Activated CD4-positive, CD25-positive, alpha-beta regulatory T cell treated with anti-CD3 and anti-CD28 coated beads, Interleukin-2, amount 50 U/mL, for 72 hours (primary cell): ENCODE measurements at places on chromosomes 7 and 10.
A peak's percentile ranks its signal among the peaks of the same experiment; 100 is the strongest.

GRCh38 chr7:50648570-50649169 lies 83.5 kb upstream of the DDC start:
- no peak for DNase-seq

DNA sequence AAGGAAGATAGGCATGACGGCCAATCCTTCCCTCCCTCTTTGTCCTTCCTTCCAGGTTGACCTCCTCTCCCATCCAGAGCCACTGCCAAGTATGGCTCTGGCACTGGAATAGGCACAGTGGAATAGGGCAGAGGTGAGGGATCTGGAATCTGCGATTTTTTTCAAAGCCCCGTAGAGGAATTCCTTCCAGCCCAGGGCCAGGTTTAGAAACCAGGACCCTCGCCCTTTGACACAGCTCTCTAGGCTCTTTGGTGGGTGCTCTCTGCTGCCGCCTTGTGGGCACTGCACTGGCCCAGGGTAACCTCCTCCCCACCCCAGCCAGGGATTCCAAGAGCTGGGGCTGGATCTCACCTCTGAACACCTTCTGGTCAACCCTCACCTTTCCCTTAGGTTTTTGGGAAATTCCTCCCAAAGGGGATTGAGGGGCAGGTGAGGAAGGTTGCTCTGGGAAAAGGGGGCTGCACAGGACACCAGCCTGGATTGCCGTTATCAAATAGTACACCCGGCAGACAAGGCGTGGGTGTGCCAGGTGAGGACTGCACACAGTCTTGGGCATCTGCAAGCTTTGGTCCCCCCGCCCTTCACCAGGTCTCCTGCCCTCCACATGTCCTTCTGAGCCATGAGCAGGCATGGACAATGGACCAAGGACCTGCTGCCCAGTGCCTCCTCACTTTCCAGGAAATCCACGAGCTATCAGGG lies 22.8 kb downstream of the C10orf105 start:
- DNase-seq, result peak; percentile 73

- no peak for DNase-seq
These were observed 108.2 kb downstream of the PIP4K2A start for GRCh38 chr10:22606164-22606614.

DNA sequence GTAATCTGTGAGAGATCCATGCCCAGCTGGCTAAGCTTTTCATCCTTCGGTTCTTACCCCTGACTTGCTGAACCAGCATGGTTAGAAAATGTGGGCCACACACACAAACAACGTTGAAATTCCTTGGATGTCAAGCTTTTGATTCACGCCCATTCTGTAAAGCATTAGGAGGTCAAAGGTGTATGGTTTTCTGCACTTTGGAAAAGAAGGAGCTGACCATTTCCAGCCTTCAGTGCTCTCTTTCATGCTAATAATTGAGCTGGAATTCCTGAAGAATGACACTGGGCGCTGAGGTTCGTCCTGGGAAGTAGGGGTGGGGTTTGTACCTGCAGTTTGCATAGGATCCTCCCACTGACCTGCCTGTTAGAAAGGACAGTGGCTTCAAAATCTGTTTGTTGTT lies 23.1 kb downstream of the KLF6 start:
- no peak for DNase-seq

GRCh38 chr7:18167815-18168214 lies 140.2 kb upstream of the PRPS1L1 start:
- DNase-seq, result no peak

- DNase-seq, result no peak
These were observed 5.5 kb downstream of the IGFBP3 start for GRCh38 chr7:45915606-45916005.

GRCh38 chr7:81533426-81533825 lies 236.4 kb downstream of the HGF start:
- DNase-seq, result no peak

DNA sequence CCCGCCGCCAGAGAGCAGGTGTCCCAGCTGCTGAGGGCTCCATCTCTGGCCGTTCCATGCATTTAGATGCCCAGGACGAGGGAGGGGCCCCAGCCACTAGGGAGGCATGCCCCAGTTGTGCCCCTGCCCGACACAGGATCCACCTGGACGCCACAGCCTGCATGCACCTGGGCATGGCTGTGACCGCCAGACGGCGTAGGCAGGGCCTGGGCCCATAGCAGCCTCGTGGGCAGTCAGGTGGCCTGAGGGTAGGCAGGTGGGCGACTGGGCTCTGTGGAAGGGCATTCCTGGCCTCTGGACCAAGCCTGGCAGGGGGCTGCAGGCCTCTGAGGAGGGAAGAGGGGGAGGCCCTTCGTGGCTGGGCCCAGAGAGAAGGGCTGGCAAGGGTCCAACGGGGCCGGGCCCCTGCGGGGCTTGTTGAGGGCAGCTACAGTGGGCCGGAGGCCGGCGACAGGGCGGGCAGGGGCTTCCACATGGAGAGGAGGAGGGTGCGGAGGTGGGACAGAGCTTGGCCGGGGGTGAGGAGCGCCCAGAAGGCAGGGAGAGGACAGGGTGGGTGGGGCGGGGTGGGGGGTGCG lies 76.0 kb upstream of the NKX6-2 start:
- peak; percentile 19 for DNase-seq

GRCh38 chr10:2207246-2207922 lies 470.1 kb upstream of the ADARB2 start:
- DNase-seq, result no peak

DNA sequence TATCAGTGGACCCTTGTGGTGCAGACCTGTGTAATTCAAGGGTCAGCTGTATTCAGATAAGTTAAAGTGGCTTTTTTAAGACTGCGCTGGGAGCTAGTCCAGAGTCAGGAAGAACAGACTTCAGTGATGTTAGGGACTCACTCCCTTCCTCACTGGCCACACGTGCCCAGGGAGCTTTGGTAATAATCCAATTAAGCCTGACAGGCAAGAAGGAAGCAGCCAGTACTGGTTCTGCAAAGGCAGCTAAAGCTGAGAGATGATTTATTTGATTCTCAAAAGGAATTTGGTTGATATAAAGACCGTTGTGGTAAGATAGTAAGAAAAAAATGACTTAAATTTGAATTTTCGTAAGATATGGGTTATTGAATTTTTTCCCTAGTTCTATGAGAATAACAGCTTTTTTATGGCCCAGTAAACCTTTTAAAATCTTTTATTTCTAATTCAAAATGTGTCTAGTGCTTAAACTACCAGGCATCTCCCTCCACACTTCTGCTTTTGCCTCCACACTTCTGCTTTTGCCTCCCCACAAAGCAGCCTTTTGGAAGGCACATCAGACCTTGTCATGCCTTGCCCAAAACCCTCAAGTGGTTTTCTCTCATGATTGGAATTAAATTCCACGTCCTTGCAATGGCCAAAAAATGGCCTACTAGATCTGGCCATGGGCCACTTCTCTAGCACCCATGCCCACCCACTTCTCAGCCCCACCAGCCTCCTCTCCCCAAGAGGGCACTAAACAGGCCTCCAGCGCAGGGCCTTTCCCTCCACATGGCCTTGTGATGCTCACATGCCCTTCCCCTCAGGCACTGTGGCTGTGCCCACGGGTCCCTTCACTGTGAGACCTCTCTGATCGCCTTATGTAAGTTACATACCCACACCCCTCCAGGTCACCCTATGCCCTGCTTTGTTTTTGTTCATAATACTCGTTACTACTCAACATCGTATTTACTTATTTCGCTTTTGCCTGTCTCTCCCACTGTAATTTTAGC lies 92.5 kb downstream of the POU6F2 start:
- no peak for DNase-seq

DNA sequence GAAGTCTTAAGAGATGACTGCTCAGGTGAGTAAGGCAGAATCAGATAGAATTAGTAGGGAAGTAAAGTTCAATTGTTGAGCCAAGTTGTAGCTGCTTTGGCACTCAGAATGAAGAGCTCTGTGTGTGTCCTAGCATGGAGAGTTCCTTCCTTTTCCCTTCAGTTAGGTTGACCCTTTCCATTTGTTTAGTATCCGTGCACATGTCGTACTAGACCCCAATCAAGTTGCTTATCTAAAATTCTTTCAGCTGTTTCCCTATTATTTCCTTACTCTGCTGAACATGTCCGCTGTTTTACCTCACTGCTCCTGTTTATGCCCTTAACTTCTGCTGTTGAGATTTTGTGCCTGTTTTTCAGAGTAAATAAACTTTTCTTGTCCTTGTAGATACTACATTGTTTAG lies 13.3 kb downstream of the ZNF655 start:
- DNase-seq, result no peak

GRCh38 chr7:106814887-106815286 lies 50.2 kb upstream of the PIK3CG start:
- DNase-seq, result no peak

DNA sequence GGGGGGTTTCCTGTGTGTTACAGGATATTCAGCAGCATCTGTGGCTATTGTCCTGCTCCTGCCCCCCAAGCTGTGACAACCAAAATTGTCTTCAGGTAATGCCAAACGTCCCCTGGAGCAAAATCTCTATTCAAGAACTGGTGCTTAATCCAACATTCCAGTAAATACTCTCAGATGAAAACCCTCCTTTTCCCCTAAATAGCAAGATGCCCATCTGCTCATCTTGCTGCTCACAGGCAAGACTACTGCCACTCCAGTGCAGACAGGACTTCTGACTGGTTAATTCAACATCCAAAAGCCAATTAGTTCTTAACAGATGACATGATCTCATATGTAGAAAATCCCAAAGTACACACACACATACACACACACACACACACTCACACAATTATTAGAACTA lies 20.5 kb upstream of the JAZF1 start:
- no peak for DNase-seq

- no peak for DNase-seq
These were observed 153.4 kb upstream of the LANCL2 start for GRCh38 chr7:55211726-55212125.

- DNase-seq, result peak; percentile 32
These were observed 777 bp downstream of the RUNDC3B start for GRCh38 chr7:87628780-87629569.

- no peak for DNase-seq
These were observed 94.0 kb downstream of the CYTH3 start for GRCh38 chr7:6178298-6179029.

DNA sequence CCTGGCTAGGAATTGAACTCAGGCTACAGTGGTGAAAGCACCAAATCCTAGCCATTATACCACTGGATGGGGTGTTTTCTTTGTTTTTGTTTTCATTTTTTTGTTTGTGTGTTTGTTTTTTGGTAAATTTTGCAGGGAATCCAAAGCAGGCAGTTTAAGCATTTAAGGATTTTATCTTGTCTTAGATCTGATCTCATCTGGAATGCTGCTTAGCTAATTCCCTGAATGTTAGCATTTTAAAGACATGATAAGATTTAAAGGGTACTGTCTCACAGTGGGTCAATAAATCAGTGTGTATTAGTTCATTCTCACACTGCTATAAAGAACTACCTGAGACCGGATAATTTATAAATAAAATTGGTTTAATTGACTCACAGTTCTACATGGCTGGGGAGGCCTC lies 5.6 kb upstream of the MKLN1 start:
- no peak for DNase-seq

DNA sequence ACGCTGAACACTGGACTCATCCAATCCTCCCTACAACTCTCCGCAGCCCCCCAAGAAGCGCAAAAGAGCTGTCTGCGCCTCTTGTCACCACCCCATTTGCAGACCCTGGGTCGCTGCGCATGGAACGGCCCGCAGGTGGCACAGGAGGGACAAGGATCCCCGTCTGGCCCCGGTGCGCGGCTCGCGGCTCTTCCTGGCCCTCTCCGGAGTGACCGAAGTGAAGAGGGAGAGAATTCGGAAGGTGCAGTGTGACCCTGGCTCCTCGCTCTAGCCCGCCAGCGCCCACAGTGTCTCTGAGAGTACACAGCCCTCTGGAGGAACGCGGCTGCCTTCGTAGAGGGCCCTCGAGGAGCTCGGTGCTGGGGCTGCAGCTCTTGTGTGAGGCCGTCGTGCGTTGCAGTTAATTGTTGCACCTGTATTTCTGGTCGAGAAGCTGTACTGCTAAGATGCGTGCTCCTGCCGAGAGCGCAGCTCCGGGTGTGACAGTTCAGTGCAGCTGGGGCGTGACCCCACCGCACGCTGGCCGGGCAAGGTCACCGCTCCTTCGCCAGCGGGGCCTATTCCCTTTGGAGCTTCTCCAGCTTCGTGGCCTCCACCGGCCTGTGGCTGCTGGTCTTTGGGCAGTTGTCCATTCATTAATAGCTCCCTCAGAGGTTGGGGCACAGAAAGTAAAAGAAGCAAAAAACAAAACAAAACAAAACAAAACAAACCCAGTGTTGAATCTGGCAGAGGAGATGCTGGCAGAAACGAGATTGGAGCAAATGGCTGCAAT lies 119.0 kb downstream of the SEC23IP start:
- no peak for DNase-seq

DNA sequence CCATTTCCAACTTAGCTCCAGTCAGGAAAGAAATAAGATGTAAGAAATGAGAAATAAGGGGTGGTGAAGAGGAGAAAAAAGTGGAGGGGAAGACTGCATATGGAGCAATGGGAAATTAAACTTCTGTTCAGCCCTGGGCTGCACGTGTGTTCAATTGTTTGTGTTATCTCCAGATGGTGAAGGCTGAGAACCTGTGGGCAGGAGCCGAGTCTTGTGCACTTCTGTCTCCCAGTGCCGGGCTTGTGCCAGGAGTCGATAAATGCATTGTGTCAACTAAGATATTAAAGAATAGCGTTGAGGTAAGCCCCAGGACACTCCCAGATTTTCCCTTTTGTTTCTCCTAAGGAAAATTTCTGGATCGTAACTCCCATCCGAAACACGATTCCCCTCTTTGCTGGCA lies 98.2 kb downstream of the PRLHR start:
- no peak for DNase-seq

- DNase-seq, result no peak
These were observed 38.1 kb downstream of the PRPS1L1 start for GRCh38 chr7:17989546-17989945.

- DNase-seq, result no peak
These were observed 298.4 kb downstream of the XPNPEP1 start for GRCh38 chr10:109624939-109625338.

DNA sequence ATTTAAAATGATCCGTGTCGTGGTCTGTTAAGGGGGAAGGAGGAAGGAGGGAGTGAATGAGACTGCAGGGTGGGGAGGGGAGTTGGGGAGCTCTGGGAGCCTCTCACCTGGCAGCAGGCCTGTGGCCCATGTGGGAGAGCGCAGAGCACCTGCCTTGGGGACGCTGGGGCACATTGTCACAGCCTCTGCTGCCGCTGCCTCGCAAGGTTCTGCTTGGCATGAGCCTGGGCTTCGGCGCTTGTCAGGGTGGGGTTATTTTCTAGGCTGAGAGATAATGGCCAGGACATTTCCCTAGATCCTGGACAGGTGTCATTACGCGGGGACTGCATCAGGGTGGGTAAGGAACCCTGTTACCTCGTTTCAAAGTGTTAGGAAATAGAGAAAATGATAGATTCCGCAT lies 2.2 kb upstream of the SUN1 start:
- DNase-seq, result no peak

- no peak for DNase-seq
These were observed 139.3 kb downstream of the CDCA7L start for GRCh38 chr7:21806388-21806787.

GRCh38 chr10:59904426-59905065 lies 1.8 kb downstream of the CCDC6 start:
- DNase-seq, result no peak

DNA sequence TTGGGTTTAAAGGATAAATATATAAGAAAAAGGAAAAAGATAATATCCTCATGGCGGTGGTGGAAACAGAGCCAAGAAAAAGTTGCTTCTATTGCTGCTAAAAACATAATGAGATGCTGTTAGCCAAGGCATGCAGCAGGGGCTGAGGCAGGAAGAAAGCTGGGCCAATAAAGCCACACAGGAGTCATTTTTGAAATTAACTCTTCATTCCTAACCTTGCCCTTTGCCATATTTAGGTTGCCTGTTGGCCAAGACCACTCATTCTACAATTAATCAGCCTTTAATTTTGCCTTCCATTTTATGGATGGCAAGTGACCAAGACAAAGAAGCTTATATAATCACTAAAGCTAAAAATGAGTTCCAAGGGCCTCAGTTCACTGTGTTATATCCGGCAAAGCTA lies 58.2 kb downstream of the ARMH3 start:
- DNase-seq, result no peak

- DNase-seq, result no peak
These were observed 666.7 kb upstream of the FOXK1 start for GRCh38 chr7:4015371-4015770.
